ENCODE measurements at places on chromosomes 13 and 19. TPM values are rescaled to one million over a fixed set of nuclear protein-coding genes. Genes with fewer than 3 reads are reported as not detected.

- DNase-seq, result peak; percentile 18
These were observed 36.3 kb upstream of the PSG9 start for GRCh38 chr19:43305642-43306041.

Gene SLC8A2
- total RNA-seq, result 11.6 TPM

DNA sequence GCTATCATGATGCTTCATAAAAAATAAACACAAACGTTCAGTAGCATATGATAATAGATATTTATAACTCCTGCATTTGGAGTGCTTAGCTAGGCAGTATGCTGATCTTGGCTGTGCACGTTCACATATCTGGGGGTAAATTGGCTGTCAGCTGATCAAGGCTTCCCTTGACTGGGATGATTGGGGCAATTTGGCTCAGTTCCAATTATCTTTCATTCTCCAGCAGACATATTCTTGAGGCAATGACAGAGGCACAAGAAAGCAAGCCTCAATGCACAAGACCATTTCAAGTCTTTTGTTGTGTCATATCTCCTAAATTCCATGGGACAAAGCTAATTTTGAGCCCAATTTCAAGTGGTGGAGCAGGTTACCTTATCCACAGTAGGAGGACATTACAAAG, 142.0 kb downstream of the DLEU7 start:
- DNase-seq, result no peak

GRCh38 chr13:21537105-21537504, 66.9 kb downstream of the MICU2 start:
- no peak for DNase-seq

DNA sequence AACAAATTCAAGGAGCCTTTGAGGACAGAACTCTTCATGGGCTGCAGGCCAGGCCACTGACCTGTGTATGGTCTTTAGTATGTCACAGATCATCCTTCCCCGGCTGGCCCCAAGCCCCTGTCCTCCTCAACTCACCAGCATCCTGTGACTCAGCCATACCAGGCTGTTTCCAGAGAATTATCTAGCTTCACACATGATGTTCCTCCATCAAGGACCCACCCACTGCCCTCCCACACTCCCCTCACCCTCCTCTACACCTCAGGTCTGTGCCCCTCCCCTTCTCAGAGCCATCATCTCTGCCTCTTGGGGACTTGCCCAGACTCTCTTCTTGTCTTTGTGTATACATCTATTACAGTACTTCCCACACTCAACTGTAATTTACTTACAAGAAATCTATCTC, 14.7 kb downstream of the DCT start:
- DNase-seq, result no peak

DNA sequence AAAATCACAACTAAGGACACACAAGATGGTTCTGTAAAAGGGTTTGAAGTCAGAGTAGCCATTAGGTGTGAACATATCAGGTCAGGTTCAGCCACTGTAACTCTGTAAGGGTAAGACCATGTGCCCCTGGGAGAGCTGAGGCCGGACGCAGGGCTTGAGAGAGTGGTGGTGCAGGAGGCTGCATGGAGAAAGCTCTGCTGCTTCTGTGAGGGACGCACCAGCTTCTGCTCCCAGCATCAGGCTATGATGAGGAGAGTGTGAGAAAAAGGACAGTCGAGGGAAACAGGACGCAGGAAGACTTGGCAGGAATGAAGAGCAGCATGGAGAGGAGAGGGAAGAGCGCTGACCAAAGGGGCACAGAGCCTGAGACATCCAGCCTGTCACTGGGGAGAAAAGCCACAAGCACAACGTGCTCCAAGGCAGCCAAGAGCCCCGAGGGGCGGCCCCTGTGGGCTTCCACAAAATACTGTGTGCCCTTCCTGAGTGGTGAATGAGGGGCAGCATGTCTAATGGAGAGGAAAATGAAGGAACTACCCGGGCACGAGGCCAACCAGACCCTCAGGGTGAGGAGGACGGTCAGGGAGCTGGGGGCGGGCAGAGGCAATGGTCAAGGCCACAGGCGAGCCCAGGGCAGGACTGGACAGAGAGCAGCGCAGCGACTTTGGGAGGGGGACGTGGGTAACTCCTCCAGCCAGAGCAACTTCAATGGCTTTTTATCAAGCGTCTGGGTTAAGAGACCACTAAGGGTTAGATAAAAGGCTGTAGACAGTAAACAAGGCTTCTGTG, 107.7 kb downstream of the COL4A1 start:
- no peak for DNase-seq
